ENCODE measurements at places on chromosomes 7 and 10.
A peak's percentile ranks its signal among the peaks of the same experiment; 100 is the strongest.

GRCh38 chr7:24965831-24966708, 13.9 kb downstream of the OSBPL3 start:
- DNase-seq = no peak

DNA sequence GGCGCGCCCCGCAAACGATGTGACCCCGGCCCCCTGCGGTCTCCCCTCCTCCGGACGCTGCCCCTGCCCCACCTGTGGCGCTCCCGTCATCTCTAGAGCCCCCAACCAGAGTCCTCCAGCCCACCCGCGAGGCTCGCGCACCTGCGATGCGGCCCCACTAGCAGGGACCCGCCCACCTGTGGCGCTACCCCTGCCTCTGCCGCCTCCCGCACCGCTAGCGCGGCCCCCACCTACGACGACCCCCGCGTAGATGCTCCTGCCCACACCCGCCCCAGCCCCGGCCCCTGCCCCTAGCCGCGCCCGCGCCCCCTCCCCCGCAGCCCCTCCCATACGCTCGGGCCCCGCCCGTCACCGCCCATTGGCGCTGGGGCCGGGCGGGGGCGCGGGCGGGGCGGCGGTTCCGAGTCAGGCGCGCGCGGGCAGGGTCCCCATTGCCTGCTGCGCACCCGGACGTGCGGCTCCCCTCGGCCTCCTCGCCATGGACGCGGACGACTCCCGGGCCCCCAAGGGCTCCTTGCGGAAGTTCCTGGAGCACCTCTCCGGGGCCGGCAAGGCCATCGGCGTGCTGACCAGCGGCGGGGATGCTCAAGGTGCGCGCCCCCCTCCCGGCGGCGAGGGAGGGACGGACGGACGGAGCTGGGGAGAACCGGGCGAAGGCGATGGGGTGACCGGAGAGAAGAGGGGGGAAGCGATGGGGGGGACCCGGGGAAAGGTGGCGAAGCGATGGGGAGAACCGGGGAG, at the start of gene PFKP:
PFKP (plus strand) TSS at position 431 of the 741 bp plus-strand sequence; CDS start at position 479, 48 bp downstream.
- peak; percentile 36 for DNase-seq

DNA sequence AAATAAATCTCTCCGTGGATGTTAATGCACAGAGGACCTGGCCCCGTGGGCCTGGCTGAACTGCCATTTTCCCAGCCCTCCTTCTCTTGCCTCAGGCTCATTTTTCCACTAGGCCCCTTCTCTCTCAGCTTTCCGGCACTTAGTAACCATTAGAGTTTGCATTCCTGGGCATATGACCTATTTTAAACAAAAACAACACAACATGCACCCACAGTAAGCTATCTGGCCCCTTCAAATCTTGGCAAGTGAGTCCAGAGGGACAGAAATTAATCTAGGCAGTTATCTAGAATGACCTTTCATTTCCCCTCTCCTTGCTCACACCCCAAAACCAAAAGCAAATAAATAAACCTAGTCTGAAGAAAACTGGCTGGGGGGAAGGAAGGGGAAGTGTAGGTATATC, 11.7 kb downstream of the FBXW4 start:
- no peak for DNase-seq

DNA sequence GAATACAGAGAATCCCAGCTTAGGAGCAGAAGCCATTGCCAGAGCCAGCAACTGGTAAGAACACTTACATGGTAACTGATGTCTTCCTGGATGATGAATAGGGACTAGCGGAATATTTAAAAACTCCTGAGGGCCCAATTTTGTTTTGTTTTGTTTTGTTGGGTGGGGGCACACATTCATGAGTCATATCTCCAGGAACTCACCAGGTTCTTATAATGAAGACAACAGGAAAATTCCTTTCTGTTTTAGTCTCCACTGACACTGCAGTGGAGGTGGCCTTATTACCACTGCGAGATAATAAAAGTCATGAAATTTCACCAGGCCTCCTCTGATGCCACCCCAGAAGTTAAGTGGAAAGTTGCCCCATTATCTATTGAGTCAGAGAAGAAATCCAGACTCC, 6.6 kb upstream of the CUZD1 start:
- no peak for DNase-seq

DNA sequence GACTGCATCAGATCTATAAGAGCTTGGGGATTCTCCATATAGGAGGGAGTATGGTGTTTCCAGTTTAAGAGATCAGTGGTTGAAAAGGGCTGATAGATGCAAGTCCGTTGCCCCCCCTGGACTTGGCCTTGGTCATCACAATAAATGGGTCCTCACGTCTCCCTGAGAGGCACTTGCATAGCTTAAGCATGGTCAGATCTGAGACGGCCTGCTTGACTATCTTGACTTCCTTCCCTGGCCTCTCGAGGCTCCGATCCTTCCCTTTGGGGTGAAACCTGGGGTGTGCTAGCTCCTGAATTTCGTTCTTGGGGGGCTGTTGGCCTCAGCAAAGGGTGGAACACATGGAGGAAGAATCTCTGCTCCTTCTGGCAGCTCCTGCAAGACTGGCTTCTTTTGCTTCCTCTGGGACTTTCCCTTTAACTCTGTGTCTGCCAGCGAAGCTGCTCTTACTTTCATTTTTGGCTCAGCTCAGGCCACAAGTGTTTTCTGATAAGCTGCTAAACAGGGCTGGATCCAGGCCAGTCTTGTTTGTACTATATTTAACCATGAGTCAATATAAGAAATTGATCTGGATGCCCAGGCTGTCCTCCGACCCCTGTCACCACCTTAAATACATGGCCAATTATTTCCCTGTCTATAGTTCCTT, 11.2 kb upstream of the ZNF485 start:
- DNase-seq = peak; percentile 20

- no peak for DNase-seq
Observed at GRCh38 chr10:46538717-46539426, 17.6 kb downstream of the GPRIN2 start.

DNA sequence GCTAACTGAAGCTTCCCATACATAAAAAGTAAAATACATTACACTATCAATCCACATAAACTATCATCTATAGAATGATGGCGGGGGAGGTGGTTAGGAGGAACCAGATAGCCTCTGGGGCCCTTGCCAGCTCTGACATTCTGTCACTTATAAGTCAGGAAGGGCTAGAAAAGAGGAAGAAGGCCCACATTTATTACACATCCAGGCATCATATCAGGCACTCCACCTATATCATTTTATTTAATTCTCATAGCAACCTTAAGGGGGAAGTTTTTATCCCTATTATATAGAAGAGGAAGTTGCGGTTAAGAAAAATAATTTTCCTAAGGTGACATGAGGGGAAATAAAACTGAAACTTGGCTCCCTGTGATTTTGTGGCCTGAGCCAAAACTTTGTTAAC, 29.9 kb downstream of the HEPACAM2 start:
- no peak for DNase-seq

DNA sequence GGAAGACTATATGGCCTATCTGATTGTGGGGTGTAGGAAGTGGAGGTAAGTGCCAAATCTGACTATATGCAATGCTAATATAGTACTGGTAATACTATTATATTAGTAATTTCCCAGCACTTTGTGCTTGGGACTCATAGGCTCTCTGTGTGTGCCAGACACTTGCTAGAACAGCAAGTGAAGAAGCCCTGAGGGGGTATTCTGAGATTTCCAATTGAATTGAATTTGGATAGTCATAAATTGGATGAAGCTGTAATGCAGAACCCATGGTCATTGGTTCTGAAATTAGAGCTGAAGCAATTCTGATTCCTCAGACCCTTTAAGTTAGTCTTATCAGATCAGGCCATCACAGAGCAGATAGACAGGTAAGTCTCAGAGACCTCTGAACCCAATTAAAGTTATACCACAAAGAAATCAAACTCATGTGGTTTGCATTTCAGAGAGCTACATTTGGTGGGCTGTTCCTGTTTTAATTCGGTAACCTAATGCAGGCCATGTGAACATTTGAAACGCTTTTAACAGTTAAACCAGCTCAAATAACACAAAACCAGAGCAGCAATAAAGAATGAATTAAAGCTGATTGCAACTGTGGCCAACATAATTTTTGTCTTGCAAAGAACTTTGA, 179.5 kb downstream of the CREB5 start:
- DNase-seq = no peak

DNA sequence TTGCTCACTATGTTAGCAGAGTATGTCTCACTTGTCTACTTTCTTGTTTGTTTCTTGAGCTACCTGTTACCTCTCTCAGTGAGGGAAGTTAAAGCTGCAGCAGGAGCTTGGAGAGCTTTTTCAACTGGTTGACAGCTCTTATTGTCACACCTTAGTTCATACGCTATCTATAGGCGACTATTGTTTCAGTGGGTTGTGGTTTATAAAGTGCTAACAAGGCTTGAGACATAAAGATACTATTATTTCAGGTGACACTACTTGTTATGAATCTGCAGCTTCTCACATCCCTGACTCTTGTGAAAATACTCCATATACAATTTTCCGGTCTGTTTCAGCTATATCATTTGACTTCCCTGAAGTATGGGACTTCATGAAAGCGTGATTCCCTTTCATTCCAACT, 167.4 kb downstream of the CSTF2T start:
- DNase-seq = no peak

DNA sequence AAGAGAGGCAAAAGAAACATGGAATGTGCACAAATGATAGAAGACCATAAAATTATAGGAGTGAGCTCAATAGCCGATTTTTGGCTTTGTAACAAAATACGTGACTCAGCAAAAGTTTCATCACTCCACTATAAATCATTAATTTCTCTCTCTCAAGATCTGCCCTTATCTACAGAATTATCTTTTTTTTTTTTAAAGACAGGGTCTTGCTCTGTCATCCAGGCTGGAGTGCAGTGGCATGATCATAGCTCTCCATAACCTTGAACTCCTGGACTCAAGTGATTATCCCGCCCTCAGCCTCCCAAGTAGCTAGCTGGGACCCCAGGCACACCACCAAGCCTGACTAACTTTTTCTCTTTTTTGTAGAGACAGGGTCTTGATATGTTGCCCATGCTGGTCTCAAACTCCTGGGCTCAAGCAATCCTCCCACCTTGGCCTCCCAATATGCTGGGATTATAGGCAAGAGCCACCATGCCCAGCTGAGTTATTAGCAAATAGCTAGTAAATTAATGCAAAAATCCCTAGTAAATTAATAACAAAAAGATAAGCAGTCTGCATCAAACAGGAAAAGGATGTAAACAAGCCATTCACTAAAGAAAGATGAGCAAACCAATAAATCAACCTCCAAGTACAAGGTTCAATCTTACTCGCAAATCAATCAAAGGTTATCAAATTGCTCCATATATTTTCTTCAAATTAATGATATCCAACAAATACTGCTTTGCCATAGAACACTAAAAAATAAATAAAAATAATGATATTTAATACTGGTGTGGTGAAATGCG, 450.7 kb downstream of the PARD3 start:
- DNase-seq = no peak

- no peak for DNase-seq
Observed at GRCh38 chr10:121818599-121818998, 109.2 kb downstream of the ATE1 start.

DNA sequence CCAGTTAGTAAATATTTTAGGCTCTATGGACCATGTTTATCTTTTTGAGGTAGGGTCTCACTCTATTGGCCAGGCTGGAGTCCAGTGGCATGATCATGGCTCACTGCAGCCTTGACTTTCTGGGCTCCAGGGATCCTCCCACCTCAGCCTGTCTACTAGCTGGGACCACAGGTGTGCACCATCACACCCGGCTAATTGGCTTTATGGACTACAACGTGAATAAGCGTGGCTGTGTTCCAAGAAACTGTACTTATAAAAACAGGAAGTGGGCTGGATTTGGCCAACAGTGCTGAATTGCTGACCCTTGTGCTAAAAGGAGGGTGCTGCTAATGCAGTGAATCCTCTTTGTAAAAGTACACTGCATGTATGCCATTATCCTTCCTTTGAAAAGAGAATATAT, 111.7 kb upstream of the CDK13 start:
- DNase-seq = no peak

- no peak for DNase-seq
Observed at GRCh38 chr7:129519464-129519863, 17.1 kb downstream of the SMKR1 start.

DNA sequence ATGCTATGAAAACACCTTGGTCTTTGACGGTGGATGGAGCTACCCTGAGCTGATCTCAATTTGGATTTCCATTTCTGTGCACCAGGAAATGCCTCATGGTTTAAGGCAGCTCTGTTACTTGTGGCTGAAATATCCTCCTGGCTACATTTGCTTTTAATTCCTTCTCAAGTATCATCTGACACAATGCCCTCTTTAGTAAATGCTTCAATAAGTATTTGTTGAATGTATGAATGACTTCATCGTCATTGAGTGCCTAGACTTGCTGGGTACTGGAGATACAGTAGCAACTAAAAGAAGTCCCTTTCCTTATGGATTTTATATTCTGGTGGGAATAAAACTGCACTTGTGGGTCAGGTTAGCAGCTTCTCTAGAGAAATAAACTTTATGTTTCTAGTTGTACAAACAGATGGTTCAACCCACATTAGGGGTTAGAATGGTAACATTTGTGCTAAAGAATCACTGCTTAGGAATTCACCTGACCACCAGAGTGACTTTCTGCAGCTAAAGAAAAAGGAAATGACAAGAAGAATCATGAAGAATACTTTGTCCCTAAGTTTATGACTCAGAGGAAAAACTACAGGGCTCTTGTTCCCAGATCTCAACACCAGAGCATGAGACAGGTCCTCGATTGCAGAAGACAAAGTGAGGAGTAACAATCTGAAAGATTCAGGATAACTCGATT, 21.8 kb upstream of the SMNDC1 start:
- DNase-seq = no peak

- no peak for DNase-seq
Observed at GRCh38 chr7:155401231-155401630, 56.7 kb upstream of the EN2 start.

- no peak for DNase-seq
Observed at GRCh38 chr10:111316722-111317212, 239.9 kb downstream of the ADRA2A start.

DNA sequence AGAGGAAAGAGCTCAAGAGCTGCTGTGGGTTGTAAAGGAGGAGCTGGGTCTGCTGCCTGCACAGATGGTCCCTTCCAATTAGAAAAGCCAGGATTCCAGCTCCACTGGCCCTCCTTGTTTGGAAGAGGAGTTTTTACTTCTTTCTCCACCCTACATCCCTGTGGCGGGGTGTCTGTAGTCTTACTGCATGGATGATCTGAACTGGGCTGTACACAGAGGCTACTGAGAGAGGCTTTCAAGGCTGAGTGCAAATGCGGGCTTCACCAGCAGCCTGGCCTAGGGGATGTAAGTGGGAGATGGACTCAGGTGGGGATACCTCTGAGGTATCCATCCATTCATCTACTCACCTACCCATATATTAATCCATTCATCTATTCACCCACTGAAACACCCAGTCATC, 7.1 kb upstream of the CXCL12 start:
- no peak for DNase-seq

DNA sequence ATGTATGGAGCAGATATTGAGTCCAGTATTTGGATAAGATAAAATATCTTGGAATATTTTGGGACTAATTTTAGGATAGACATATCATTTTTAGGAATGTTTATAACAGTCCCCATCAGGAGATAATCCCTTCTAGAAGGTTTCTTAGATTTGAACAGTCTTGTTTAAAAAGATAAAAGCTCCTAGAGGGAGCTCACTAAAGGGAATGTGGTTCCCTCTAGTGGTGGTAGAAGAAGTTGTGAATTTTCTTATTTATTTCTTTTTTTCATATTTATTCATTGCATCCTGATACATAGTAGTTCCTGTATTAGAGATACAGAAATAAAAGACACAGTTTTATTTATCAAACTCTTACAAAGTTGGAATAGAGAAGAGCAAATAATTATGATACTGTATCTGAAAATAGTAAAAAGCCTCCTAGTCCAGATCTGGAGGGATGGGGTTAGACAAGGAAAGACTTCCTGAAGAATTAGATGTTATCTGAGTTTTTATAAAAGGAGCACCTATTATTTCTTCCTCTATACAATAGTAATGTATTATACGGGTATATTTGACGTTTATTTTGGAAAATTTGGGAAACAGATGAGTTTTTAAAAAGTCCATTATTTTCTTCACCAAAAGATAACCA, 24.5 kb upstream of the KLF14 start:
- no peak for DNase-seq
